ENCODE measurements at places on chromosomes 1 and 21. TPM values are rescaled to one million over a fixed set of nuclear protein-coding genes. Genes with fewer than 3 reads are reported as not detected.

- no peak overlapping the region for H3K27ac ChIP-seq
- no peak overlapping the region for H3K4me3 ChIP-seq
- no peaks in the 10 kb centered on the region for H3K36me3 ChIP-seq
- no peak for DNase-seq
- no peaks in the 10 kb centered on the region for H3K4me1 ChIP-seq
- H3K27me3 ChIP-seq, result no peaks in the 10 kb centered on the region
These were observed 31.6 kb downstream of the PYHIN1 start for GRCh38 chr1:158962983-158963382.

GRCh38 chr1:183739082-183739481 lies 65.8 kb upstream of the RGL1 start:
- no peak for DNase-seq
- H3K27ac ChIP-seq, result no peak overlapping the region
- H3K27me3 ChIP-seq, result no peaks in the 10 kb centered on the region

- no peaks in the 10 kb centered on the region for H3K36me3 ChIP-seq
- no peaks in the 10 kb centered on the region for H3K27me3 ChIP-seq
- H3K4me1 ChIP-seq, result peaks cover 10% of the 10 kb centered on the region
- H3K4me3 ChIP-seq, result peak overlapping the region; percentile 31
- no peak for DNase-seq
These were observed 11.7 kb upstream of the CD55 start for GRCh38 chr1:207309745-207310273.

Gene SH2D5
- 0.66 TPM for total RNA-seq

DNA sequence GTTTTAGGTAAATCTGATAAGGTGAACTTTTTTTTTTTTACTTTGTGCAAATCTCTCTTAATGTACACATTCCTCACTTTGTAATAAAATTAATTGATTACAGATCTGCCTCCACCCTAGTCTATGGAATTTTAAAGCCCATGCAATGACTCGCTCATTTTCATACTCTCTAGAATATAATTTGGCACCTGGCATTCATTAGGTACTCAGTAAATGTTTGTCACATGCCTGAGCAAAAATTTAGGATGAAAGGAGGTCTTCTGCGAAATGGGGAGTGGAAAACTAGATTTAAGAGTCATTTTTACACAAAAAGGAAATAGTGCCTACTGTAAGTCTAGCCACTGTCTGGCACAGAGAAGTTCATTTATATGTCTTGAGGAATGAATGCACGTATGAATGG lies 350.1 kb downstream of the DPYD start:
- H3K27me3 ChIP-seq, result no peaks in the 10 kb centered on the region
- H3K27ac ChIP-seq, result no peak overlapping the region
- no peaks in the 10 kb centered on the region for H3K4me1 ChIP-seq
- no peak for DNase-seq
- H3K36me3 ChIP-seq, result no peaks in the 10 kb centered on the region

GRCh38 chr1:201216395-201217085 lies 25.9 kb downstream of the IGFN1 start:
- no peak overlapping the region for H3K27ac ChIP-seq
- no peaks in the 10 kb centered on the region for H3K27me3 ChIP-seq
- no peaks in the 10 kb centered on the region for H3K4me1 ChIP-seq
- H3K4me3 ChIP-seq, result no peak overlapping the region
- DNase-seq, result no peak

GRCh38 chr1:175146529-175147213 lies 45.9 kb downstream of the KIAA0040 start:
- DNase-seq, result no peak
- H3K27me3 ChIP-seq, result no peaks in the 10 kb centered on the region
- no peak overlapping the region for H3K4me3 ChIP-seq
